Activated CD4-positive, alpha-beta T cell treated with anti-CD3 and anti-CD28 coated beads, Interleukin-2, Interleukin-4, amounts not matched to agents 100 ng/mL and 50 ng/mL, durations not matched to agents 16 hours and 8 hours (primary cell): ENCODE measurements at places on chromosomes 6 and 20.

GRCh38 chr20:51760905-51761546, 7.2 kb downstream of the ATP9A start:
- no peak for DNase-seq

GRCh38 chr20:36167902-36168503, 13.5 kb downstream of the EPB41L1 start:
- no peak for DNase-seq

- DNase-seq = no peak
Measured at GRCh38 chr6:24655215-24655614, 9.2 kb upstream of the KIAA0319 start.

DNA sequence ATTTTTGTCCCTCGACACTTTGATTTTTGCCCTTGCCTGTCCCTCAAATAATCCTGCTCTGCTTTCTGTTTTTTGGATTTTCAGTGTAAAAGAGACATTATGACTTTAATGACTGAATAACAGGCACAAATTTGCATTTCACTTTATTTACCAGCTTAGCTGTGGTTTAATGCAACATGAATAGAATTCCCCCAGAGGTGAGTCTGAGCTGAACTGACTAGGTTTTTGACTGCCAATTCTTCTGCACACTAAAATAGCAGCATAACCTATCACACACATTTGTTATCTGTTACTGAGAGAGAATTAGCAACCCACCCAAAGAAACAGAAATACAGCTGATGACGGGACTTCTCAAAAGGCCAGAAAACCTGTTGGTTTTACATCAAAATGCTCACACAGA, 3.9 kb upstream of the RBM24 start:
- no peak for DNase-seq

- peak; percentile 9 for DNase-seq
Measured at GRCh38 chr6:40328386-40328985, 258.7 kb downstream of the LRFN2 start.

DNA sequence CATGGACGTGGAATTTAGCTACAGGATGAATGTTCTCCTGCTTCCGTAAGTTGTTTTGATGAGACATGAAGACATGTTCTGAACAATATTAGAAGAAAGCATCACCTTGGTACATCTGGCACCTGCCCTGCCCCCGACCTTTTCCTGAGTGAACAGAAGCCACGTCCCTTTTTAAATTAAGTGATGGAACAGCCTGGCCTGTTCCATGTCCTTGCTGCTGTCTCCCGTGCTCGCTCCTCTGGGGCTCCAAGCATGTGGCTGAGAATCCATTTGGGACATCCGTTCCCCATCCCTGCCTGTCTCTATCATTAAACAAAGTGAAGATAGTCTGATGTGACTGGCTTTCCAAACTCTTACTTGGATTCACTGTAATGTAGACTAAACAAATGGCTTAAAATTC, 36.4 kb downstream of the ERMARD start:
- no peak for DNase-seq

DNA sequence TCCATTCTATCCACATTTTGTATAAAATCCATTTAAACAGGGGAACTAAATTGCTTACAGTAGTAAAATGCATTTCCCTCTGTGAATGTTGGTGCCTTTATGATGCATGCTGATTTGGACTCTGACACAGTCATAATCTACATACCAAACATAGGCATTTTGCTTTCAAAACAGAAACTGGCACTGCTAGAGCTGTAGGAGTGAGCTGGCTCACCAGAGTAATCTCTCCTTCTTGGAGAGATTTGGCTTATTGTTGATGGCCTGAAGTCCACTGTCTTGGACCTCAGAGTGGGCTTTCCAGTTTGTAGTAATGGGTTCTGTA, 363.2 kb upstream of the FLRT3 start:
- no peak for DNase-seq

DNA sequence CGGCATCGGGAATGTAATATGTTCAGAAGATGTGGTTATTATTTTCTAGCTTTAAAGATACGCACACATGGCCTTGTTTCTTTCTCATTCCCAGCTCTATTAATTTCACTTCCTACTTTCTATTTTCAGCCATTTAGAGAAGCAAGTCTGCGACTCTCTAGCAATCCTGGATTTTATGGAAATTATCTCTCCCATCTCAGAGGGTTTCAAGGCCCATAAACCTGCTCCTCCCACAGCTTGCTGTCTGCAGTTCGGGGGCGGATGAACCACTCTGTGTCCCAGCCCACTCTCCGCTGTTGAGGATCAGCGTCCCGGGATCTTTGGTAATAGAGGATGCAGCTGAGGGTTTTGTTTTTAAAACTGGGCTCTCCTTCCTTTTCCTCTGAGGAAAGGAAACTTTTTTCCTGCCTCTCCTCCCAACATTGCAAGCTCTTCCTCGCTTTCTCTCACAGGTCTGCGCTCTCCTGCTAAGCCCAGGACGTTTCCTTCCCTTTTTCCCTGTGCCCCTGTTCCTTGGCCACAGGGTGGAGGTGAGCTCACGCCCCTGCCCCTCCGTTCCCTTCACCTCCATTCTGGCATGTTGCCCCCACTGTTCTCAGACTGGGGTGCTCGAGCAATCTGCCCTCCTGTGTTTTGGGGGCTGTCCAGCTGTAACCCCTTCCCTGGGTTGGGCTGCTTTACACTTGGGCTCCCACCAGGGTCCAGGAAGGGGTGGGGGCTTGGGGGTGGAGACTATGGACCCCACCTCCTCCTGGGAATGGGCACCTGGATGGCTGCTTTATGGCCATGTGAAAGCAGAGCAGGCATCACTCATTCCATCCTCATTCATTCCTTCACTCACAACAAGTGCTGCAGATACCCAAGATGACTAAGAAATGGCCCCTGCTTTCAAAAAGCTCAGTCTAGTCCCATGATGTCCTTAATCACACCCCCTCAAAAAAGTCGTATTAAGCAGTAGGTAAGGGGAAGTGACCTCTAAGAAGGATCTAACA, 54.9 kb downstream of the ZBTB9 start:
- DNase-seq = no peak

DNA sequence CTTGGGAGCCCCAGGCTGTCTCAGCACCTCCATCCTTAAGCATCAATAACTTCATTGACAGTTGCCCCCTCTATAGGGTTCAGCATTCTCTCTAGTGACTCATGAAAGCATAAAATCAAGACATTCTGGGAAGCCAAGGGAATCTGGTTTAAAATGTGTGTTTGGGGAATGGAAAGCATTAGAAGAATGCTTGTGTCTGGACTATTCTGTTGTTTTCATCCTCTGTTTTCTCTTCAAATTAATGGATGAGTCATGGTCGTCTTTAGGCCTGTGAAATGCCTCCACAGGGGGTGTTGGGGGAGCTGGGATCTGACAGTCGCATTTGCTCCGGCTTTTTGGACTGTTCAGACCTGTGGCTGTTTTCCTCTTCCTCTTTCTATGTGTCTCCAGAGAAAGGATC, 279.7 kb downstream of the CDC5L start:
- DNase-seq = no peak

DNA sequence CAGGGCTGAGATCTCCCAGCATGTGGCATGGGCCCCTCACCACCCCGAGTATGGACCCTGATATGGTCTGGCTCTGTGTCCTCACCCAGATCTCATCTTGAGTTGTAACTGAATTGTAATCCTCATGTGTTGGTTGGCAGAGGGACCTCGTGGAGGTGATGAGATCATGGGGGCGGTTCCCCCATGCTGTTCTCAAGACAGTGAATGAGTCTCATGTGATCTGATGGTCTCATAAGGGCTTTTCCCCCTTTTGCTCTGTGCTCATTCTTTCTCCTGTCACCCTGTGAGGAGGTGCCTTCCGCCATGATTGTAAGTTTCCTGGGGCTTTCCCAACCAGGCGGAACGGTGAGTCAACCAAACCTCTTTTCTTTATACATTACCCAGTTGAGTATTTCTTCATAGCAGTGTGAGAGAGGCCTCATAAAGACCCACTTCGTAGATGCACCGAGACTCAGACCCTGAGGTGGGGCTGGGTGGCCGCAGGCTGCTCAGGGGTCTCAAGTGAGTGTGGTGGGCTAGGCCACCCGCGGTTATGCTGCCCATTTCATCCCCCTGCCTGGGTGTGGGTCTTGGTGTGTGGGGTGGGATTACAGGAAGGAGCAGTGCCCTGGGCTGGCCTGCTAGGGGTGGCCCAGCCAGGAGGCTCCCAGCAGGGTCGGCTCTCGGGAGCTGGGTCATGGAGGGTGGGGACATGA, 26.2 kb upstream of the GATA5 start:
- peak; percentile 90 for DNase-seq

GRCh38 chr6:108726726-108727339, 121.4 kb upstream of the ARMC2 start:
- no peak for DNase-seq

GRCh38 chr20:47927944-47928343, 142.7 kb upstream of the SULF2 start:
- DNase-seq = no peak

DNA sequence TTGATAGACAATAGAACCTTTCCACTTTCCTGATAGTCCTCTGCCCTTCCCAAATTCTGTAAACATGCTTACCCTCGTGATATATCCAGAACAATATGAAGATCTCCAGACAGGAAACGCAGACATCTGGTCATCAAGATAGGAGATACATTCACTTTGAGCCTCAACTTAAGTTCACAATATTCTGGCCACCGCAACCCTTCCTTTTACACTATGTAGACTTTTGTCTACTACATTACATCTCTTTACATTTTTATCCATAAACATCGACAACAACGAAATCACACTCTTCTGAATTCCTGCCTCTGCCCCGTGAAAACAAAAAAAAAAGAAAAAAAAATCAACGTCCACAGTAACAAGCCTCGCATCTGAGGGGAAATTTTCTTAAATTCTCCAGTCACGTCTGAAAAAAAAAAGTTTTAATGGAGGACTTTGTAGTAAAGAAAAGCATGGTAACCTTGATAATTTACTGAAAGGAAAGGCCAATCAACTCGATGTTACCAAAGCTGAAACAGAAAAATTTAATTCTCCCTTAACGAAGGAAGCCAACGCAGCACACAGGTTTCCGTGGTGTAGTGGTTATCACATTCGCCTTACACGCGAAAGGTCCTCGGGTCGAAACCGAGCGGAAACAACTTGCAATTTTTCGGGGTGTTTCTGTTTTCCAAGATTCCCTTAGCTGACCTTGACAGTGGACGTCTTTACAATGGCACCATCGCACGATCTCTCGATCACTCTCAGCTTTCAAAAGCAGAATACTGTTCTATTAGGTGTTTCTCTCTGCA, 21.8 kb downstream of the POM121L2 start:
- peak; percentile 71 for DNase-seq

GRCh38 chr6:144481527-144481926, 196.4 kb downstream of the UTRN start:
- no peak for DNase-seq

DNA sequence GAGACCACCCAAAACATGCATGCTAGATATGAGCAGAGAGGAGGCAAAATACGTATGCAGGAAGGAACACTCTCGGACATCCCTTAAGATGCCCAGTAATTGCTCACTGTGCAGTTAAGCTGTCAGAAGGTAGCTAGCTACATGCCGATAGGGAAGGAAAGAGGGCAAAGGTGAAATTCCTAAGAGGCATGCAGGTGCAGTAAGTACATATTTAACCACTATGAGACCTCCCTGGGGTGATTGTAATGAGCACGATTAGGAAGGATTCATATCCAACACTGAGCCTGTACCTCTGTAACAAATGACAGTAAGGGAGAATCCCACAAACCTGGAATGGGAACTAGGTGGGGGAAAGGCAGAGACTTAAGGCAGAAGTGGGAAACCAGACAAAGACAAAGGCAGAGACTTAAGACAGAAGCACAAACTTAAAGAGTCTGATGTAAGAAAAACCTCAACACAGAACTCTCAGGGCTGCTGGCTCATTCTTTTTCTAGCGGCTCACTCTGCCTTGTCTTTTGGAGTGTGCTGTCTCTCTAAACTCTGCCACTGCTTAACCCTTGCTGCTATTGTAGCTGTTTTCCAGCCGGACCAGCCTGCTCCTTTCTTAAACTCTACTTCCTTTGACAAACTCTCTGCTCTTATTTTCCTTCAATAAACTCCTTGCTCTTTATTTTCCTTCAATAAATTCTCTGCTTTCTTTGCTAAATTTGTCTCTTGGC, 148.1 kb downstream of the UBE3D start:
- DNase-seq = no peak

GRCh38 chr6:108164815-108165706, 761 bp upstream of the NR2E1 start:
- DNase-seq = no peak

DNA sequence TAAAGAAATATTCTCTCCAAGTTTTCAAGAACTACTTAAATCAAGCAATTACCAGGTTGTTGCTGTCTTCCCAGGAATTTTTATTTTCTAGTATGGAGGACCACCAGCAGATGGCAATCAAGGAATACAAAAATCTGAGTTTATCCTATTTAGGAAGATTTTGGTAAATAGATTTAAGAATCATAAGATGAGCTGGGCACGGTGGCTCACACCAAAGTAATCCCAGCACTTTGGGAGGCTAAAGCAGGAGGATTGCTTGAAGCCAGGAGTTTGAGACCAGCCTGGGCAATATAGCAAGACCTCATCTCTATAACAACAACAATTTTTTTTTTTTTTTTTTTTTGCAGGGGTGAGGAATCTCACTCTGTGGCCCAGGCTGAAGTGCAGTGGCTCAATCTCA, 19.3 kb upstream of the SEC63 start:
- DNase-seq = peak; percentile 8

DNA sequence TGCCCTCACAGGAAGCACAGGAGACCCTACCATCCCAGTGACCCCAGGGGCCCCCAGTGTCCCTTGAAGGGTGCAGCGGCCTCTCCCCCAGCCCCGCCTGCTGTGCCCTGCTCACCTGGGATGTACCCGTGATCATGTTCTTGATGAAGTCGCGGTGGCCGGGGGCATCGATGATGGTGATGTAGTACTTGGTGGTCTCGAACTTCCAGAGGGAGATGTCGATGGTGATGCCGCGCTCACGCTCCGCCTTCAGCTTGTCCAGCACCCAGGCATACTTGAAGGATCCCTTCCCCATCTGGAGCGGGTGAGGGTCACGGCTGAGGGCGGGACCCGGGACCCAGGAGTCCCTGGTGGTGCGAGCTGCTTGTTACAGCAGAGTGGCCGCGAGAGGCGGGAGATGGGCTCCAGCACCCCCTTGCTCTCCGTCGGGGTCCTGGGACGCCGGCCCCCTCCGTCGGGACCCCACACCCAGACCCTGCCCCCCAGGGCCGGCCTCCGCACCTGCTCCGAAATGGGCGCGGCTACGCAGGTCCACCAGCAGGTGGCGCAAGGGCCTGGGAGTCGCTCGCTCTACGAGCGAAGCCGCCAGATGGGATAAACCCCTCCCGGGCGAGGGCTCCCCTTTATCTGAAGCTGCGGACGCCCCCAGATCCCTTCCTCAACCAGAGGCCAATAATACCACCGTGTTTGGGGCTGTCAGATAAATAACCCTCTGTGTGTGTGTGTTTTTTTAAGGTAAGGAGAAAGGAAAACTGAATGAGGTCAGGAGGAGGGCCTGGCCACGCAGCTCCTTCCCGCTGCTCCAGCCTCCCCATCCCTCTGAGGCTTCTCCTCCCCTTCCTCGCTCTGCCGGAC, 2.9 kb downstream of the EEF1A2 start:
- peak; percentile 73 for DNase-seq

DNA sequence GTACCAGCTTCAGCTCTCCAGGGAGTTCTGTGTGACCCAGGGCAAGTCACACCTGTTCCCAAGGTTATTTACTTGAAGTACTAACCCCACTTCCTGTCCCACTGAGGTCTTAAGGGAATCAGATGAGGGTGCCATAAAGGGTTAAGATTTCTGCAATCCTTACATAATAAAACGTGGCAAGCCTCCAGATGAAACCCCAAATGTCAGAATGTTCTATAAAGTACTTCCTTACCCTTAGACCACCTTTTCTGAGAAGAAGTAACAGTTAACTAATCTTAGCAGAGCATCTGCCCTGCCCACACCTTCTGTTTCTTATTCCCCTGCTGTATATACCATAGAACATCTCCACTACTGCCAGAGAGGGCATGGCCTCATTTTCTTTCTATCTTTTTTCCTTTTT, 6.0 kb upstream of the AVP start:
- no peak for DNase-seq
